Dermis lymphatic vessel endothelial cell (primary cell): ENCODE measurements at places on chromosomes 12 and 14. TPM values are rescaled to one million over a fixed set of nuclear protein-coding genes. Genes with fewer than 3 reads are reported as not detected.

Gene CHGA
- not detected in 2 replicates for total RNA-seq

Gene LRTM2
- not detected in 2 replicates for total RNA-seq

Gene CACNA2D4
- total RNA-seq: 0.43 and 0.60 TPM in 2 replicates

Gene RTN1
- total RNA-seq: 0.09 and 0.11 TPM in 2 replicates

Gene SDS
- total RNA-seq: 0.11 TPM in 1 of 2 replicates, not detected in the other

Gene KLRD1
- total RNA-seq: 0.09 and 0.11 TPM in 2 replicates

Gene NUAK1
- 26.1 and 72.8 TPM in 2 replicates for total RNA-seq

Gene MIA2
- 15.1 and 16.9 TPM in 2 replicates for total RNA-seq

Gene MUCL1
- total RNA-seq: not detected in 2 replicates

Gene ARMH4
- total RNA-seq: 2.8 and 5.5 TPM in 2 replicates

Gene SAMD15
- 0.33 and 1.2 TPM in 2 replicates for total RNA-seq

Gene PPP1R1A
- total RNA-seq: not detected in 2 replicates

Gene ADAM21
- under 0.01 and 0.17 TPM in 2 replicates for total RNA-seq

Gene ADSS1
- total RNA-seq: 0.86 and 2.6 TPM in 2 replicates

Gene CYP27B1
- total RNA-seq: 0.11 and 0.26 TPM in 2 replicates

Gene ACRBP
- total RNA-seq: 0.33 and 0.43 TPM in 2 replicates

Gene PIK3C2G
- 0.11 and 0.52 TPM in 2 replicates for total RNA-seq

Gene PPM1H
- 0.95 and 0.98 TPM in 2 replicates for total RNA-seq

Gene AMHR2
- total RNA-seq: not detected in 2 replicates

Gene SLC17A8
- total RNA-seq: under 0.01 TPM in 1 of 2 replicates, not detected in the other

Gene AMN
- not detected in 2 replicates for total RNA-seq

Gene SLC10A1
- total RNA-seq: not detected in 2 replicates

Gene FANCM
- total RNA-seq: 7.2 and 7.8 TPM in 2 replicates

Gene KRT78
- total RNA-seq: not detected in 2 replicates
